Right hindlimb (tissue), 1 donor: ENCODE measurements at places on chromosomes 16 and 17.

GRCh38 chr17:74566132-74566753, 1.1 kb downstream of the CD300H start:
- no peak for DNase-seq

GRCh38 chr16:82782715-82783251, 156.0 kb downstream of the CDH13 start:
- peak; percentile 63 for DNase-seq

DNA sequence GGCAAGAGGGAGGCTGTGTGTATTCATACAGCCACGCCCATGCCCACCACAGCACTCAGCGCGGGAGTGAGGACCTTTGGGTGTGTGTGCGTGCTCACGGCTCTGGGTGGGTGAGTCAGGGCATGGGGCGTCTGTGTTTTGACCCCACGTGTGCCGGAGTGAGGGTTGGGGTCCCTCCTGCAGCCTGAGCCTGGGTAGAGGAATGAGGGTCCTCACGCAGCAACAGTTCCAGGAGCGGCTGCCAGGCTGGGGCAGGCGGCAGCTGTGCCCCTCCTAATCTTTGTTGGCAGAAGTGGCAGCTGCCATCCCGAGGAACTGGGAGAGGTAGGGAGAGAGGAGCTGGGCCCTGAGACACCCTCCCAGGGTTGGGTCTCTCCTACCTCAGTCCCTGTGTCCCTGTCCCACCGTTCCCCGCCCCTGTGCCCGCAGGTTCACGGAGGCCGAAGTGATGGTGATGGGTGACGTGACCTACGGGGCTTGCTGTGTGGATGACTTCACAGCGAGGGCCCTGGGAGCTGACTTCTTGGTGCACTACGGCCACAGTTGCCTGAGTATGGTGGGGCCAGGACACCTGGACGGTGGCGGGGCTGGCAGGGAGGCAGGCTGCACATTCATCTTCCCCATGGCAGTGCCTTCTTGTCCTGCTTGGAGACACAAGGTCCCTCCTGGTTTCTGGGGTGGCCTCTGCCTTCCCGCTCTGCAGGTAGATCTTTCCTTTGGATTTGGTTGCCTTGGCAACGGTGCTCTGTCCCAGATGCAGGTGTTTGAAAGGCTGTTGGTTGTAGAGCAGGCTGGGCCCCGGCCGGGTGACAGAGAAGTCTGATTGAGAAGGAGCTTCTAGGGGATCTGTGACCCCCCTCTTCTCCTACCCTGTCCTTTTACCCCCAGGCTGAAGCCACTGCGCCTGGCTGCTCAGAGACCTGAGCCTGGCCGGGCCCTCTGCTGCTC, 5.9 kb downstream of the DPH1 start:
- no peak for DNase-seq

- DNase-seq: no peak
Measured at GRCh38 chr16:54812229-54812628, 118.4 kb upstream of the IRX5 start.

DNA sequence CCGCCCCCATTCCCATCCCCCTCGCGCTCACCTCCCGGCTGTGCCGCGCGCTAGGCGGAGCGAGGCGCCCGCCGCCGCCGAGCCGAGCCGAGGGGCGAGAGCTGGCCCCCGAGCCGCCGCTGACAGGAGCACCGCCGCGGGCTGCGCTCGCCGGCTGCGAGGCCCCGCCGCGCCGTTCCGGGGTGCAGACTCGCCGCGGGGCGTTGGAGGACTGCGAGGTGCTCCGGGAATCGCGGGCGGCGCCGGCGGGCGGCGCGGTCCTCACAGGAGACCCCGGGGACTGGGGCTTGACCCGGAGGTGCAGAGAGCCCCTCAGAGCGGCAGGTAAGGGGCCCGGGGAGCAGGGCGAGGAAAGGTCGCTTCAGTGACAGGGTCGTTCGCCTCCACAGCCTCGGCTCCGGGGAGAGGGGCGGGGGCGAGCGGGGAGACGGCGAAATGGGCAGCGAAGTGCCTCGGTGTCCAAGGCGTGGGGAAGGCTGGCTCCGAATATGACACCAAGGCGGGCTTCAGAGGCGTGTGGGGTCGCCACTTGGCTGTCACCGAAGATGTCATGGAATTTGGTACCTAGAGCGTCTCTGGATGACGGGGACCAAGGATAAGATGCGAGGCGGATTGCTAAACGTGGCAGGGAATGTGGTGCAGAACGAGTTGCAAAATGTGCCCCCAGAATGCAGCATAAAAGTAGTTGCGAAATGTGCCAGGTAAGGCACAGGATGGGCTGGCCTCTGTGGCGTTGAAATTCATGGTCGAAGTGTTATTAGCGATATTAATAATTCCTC, 580 bp downstream of the TANC2 start:
- DNase-seq: no peak
